AG04450 (cell line): ENCODE measurements at places on chromosomes 2 and 18.

GRCh38 chr2:147553775-147554271, 291.0 kb upstream of the ACVR2A start:
- no peak for DNase-seq

DNA sequence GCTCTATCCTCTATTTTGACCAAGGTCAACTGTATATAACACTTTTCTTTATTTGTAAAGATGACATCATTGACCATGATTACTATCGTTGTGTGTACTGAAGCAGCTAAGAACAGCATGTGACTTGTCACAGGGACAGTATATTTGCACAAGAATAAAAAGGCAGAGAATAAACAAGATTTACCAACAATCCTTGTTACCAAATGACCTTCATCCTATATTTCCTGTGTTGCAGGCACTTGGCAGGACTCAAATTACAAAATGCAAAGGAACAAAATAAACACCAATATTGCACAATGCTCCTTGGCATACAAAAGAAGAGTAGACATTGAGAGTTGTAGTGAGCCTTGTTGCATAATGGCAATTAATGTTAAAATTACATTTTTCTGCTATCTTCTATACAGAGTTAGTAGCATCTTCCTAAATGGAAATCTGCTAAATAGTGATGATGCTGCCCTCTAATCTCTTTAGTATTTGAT, 61.8 kb downstream of the RFTN2 start:
- no peak for DNase-seq

- DNase-seq: no peak
These were observed 30.9 kb downstream of the ZNF638 start for GRCh38 chr2:71362447-71362846.

- DNase-seq: no peak
These were observed 20.3 kb upstream of the NPAS2 start for GRCh38 chr2:100799686-100800085.

DNA sequence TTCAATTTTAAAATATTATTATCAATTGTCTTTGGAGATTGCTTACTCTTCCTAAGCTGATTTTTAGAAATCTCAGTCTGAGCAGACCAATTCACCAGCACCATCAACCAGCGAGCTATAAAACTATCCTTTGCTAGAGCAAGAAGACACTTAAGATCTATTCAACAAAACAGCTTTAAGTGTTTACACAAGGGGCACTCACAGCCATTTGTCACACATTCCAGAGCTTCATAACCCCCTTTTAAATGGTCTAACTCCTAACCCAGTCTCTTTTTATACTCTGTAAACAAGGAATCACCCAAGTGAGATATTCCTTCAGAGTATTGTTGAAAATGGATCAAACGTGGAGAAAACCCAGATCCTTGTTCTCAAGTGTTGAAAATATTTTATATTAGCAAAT, 1294.1 kb upstream of the CHAC2 start:
- DNase-seq: no peak

DNA sequence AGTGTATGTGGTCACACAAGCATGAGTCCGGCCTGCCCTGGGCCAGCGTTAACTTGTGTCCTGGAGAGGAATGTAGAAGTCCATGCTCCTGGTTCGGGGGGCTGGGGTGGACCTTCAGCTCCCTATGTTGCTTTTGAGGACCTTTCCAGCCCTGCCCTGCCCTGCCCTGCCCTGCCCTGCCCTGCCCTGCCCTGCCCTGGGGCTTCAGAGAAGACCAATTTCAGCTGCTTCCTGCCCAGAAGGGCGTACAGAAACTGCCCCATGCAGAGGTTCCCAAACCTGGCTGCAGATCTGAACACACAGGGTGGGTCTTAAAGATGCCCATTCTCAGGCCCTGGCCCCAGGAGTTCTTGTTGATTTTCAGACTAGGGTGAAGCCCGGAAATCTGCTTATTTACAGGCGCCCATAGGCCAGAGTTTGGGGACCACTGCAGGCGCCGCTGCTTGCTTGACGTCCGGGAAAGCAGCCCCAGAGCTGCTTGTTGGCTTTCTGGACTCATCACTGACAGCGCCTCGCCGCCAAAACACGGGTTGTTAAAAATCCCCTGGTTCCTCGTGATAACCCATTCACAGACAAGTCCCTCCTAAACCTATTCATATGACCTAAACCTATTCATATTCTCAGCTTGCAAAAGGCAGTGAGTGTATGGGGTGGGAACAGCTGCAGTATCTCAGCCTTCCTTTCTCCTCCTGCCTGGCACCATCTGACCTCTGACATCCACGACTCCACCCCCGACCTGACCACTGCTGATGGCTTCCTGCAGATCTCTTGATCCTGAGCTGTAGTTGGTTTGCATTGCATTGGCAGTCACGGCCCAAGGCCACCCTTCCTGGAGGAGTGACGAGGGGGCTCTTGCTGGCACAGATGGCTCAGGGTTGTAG, 198.3 kb downstream of the GLI2 start:
- no peak for DNase-seq

- DNase-seq: peak; percentile 43
These were observed 97.6 kb downstream of the NDUFA10 start for GRCh38 chr2:239927424-239927981.

- DNase-seq: no peak
These were observed 31.4 kb downstream of the RAB31 start for GRCh38 chr18:9739516-9739915.

- no peak for DNase-seq
These were observed 911.6 kb downstream of the EPHA4 start for GRCh38 chr2:220660277-220661145.

- DNase-seq: no peak
These were observed 454.2 kb upstream of the TNP1 start for GRCh38 chr2:217314021-217314460.

GRCh38 chr18:57437766-57438671, 2.8 kb downstream of the ONECUT2 start:
- no peak for DNase-seq
